ENCODE measurements at places on chromosomes 13 and 19.

- no peak for DNase-seq
These were observed 86.9 kb downstream of the HSPH1 start for GRCh38 chr13:31074756-31075155.

GRCh38 chr13:112784811-112785482 lies 95.1 kb downstream of the ATP11A start:
- DNase-seq, result no peak

- DNase-seq, result no peak
These were observed 35.4 kb downstream of the WDFY2 start for GRCh38 chr13:51619614-51620013.

GRCh38 chr13:108921238-108921637 lies 291.8 kb downstream of the MYO16 start:
- DNase-seq, result no peak

DNA sequence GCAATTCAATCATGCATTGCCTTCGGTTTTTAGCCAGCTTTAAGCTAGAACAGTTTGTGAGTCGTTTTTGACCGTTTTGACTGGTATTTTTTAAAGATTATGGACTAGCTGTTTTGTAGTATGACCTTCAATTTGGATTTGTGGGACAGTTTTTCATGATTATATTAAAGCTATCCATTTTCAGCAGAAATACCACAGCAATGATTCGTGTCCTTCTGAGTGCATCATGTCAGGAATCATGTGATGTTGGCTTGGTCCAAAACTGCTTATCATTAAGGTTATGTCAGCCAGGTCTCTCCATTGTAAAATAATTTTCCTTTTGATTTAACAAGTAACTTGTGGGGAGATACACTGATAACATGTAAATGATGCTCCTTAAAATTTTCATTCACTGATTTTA lies 229.0 kb downstream of the POSTN start:
- no peak for DNase-seq
